ENCODE measurements at places on chromosomes 1 and 21. TPM values are rescaled to one million over a fixed set of nuclear protein-coding genes. Genes with fewer than 3 reads are reported as not detected.

Gene TTC4
- total RNA-seq = 29.6 TPM

Gene MMEL1
- total RNA-seq = 1.5 TPM

Gene CZIB
- total RNA-seq = 44.2 TPM

Gene PYCR2
- total RNA-seq = 37.7 TPM

Gene FAM72C
- 0.65 TPM for total RNA-seq

Gene ELAVL4
- total RNA-seq = not detected

Gene RHOU
- total RNA-seq = 0.46 TPM

Gene CHI3L2
- not detected for total RNA-seq

Gene TMEM81
- total RNA-seq = 0.97 TPM

Gene CDK18
- 0.46 TPM for total RNA-seq

Gene S100A5
- not detected for total RNA-seq

Gene CELA3B
- total RNA-seq = not detected

Gene TBX19
- 0.46 TPM for total RNA-seq

Gene GJB3
- not detected for total RNA-seq

Gene SERTAD4
- total RNA-seq = 1.3 TPM

Gene TDRD5
- not detected for total RNA-seq

Gene VTCN1
- total RNA-seq = not detected

Gene AQP10
- total RNA-seq = under 0.01 TPM

Gene ANGPTL1
- 3.8 TPM for total RNA-seq

Gene CHIA
- total RNA-seq = not detected

Gene TTLL10
- not detected for total RNA-seq

Gene IGSF9
- total RNA-seq = not detected

Gene VASH2
- total RNA-seq = 0.30 TPM

Gene MROH9
- total RNA-seq = not detected

Gene CRB1
- not detected for total RNA-seq

Gene SV2A
- total RNA-seq = 4.9 TPM

Gene KIF14
- 8.8 TPM for total RNA-seq

Gene EPS8L3
- not detected for total RNA-seq

Gene EFCAB7
- total RNA-seq = 5.6 TPM

Gene CD53
- 0.97 TPM for total RNA-seq

Gene PPP1R12B
- total RNA-seq = 9.9 TPM

Gene C1orf105
- not detected for total RNA-seq

Gene SLC25A33
- 8.4 TPM for total RNA-seq
